ENCODE measurements at places on chromosomes 5 and 9.

GRCh38 chr9:134320126-134320867 lies 6.0 kb upstream of the RXRA start:
- no peak for DNase-seq

- DNase-seq = no peak
These were observed 192.0 kb upstream of the PPP1R26 start for GRCh38 chr9:135287627-135288026.

DNA sequence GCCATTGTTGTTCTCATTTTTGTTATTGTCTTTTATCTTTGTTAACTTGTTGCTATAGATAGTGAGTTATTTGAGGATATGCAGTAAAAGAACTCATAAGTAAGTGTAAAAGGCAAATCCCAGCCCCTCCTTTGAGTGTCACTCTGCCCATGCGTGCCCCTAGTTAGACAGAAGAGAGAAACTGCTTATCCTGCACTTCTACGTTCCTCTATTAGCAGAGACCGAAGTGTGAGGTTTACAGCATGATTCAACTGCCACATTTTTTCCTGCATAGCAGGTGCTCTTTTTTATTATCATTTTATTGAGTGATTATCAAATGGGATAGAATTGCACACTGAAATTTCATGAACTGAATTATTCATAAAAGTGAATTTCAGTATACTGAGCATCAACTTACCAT lies 12.0 kb upstream of the DNAH5 start:
- DNase-seq = no peak

DNA sequence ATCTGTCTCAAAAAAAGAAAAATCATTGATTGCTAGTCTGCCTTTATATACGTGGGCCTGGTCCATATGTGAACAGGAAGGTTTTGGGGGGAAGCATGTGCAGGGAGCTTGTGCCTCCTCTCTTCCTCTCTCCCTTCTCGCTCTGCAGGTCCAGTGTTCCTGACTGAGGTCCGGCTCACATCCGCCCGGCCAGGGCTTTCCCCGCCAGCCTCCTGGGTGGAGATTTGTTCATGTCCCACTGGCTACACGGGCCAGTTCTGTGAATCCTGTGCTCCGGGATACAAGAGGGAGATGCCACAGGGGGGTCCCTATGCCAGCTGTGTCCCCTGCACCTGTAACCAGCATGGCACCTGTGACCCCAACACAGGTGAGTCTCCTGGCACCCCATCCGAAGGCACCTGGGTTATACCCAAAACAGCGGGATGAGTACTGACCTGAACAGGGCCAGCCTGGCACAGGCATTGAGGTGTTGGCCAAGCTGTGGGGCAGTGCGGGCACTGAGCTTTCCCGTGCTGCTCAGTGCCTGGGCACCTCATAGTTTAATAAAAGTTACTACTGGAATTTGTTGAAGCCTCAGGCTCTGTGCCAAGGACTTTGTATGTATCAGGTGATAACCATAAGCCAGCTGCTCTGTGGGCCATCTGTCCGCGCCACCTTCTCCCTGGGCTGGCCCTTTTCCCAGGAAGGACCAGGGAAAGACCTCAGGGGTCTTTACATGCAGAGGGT lies 39.4 kb upstream of the AIF1L start:
- DNase-seq = no peak

GRCh38 chr5:39755986-39756385 lies 331.2 kb upstream of the DAB2 start:
- DNase-seq = no peak

GRCh38 chr9:83330207-83331196 lies 207.7 kb downstream of the FRMD3 start:
- no peak for DNase-seq

GRCh38 chr9:129237803-129238202 lies 59.7 kb upstream of the IER5L start:
- no peak for DNase-seq

DNA sequence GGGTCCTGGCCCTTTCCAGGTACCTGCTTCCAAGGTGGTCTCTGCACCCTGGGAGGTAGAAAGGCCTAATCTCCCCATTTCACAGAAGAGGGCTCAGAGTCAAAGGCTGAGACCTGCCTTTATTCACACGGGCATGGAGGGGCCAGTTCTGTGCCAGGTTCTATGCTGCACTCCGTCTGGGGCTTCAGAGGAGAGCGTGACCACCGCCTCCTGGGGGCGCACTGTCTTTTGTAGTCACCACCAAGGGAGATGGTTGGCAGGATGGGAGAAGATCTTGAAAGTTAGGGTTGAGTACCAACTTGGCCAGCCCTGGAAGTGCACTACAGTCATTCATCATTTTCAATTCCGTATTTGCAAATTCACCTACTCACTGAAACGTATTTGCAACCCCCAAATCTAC lies 23.7 kb upstream of the PRDM12 start:
- no peak for DNase-seq

GRCh38 chr5:180084638-180085561 lies 13.3 kb upstream of the RNF130 start:
- DNase-seq = no peak

GRCh38 chr5:121731377-121731776 lies 120.3 kb upstream of the FTMT start:
- DNase-seq = no peak

- DNase-seq = no peak
These were observed 158.7 kb downstream of the CCDC171 start for GRCh38 chr9:15711531-15711930.

GRCh38 chr9:127390563-127390962 lies 6.4 kb upstream of the SLC2A8 start:
- DNase-seq = no peak

- DNase-seq = no peak
These were observed 69.6 kb downstream of the PDE8B start for GRCh38 chr5:77280036-77280435.

GRCh38 chr9:101275769-101276250 lies 109.0 kb downstream of the BAAT start:
- DNase-seq = no peak

- DNase-seq = no peak
These were observed 23.0 kb downstream of the FGF18 start for GRCh38 chr5:171442287-171443042.

DNA sequence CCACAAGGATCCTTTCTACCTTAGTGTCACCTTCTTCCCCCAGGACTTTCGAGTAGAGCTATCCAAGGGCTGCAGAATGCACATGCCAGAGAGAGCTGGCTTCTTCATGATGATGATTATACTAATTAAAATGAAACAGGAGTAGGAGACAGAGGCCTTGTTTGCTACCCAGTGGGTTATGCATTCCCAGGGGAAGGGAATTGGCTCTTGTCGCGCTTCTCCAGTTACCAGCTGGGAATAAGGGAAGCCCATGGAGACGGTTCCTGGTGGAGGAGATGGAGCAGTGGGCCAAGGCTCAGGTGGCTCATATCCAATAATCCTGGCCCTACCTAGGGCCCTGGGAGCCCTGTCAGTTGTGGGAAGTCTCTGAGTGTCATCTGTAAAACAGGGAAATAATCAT lies 65.1 kb downstream of the WWC1 start:
- DNase-seq = no peak

- no peak for DNase-seq
These were observed 38.4 kb downstream of the EGR1 start for GRCh38 chr5:138503487-138504270.

- DNase-seq = no peak
These were observed 14.4 kb upstream of the PHF19 start for GRCh38 chr9:120891245-120891883.

- DNase-seq = no peak
These were observed 7.6 kb downstream of the CRAT start for GRCh38 chr9:129102791-129103594.

- no peak for DNase-seq
These were observed 155.7 kb upstream of the ZNF462 start for GRCh38 chr9:106707291-106707690.

DNA sequence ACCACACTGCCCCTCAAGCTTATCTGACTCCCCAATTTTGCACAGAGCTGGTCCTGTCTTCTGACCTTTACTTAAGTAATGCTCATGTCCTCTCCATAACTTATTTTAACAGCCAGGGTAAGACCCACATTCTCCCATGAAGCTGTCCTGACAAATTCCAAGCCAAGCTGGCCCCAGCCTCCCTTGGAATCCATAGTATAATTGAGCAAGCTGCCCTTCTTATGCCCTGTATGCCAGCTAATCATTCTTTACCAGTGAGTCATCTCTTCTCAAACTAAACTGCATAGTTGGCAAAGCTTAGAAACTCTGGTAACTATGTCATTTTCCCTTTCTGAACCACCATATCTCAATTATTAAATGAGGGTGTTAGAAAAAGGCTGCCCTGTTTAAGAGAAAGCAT lies 92.4 kb downstream of the NFIB start:
- no peak for DNase-seq

- no peak for DNase-seq
These were observed 103.5 kb downstream of the SNX18 start for GRCh38 chr5:54621048-54621447.

DNA sequence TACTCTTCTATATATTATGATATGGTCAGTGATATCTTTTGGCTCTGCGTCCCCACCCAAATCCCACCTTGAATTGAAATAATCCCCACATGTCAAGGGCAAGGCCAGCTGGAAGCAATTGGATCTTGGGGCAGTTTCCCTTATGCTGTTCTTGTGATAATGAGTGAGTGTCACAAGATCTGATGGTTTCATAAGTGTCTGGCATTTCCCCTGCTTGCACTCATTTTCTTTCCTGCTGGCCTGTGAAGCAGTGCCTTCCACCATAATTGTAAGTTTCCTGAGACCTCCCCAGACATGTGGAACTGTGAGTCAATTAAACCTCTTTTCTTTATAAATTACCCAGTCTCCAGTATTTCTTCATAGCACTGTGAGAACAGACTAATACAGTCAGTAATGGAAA lies 45.0 kb upstream of the TNC start:
- DNase-seq = no peak

DNA sequence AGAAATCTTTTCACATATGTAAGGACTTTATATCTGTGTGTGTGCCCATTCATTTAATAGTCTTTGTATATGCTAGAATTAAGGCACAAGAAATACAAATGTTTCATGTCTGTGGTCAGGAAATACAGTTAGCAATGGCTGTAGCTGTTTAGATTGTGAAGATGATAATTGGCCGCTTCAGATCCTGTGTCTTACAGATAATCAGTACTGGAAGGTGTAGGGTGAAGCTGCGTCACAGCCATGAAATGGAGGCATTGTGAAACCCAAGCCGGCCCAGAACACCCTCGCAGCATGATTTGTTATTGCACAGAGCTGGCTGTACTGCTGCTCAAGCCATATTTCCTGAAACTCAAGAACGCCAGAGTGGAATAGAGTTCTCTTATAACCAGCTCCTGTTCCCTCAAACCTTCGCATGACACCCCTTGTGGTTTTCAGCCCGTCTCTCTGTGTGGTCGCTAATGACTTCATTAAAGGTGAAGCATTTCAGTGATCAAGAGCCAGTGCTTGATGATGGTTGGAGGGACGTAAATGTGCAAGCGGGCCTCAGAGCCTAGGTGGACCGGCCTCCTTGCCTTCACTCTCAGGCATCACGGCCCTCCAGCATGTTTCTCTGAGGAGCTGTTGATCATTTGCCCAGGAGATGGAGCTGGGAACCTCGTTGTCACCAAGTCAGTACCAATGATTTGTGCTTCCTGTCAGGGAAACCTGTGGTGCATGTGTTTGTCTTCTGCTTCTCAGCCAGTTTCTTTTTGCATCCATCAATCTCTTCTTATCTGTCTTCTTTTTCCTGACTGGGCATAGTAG lies 80.1 kb downstream of the F2RL2 start:
- DNase-seq = no peak

- DNase-seq = no peak
These were observed 72.2 kb downstream of the ATG10 start for GRCh38 chr5:82044010-82044409.

DNA sequence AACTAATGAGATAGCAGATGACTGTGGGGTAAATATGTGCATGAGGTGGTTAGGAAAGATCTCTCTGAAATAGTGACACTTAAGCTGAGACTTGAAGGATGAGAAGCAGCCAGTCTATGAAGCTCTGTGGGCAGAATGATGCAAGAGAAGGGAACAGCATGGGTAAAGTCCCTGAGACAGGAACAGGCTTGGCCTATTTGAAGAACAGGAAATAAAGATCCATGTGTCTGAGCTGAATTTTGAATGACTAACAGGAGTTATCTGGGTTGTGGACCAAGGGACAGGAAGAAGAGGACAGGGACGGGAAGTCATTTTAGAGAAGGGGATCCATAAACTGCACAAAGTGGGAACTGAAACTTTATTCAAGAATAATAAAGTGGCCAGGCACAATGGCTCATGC lies 25.6 kb upstream of the HMGCS1 start:
- DNase-seq = no peak

DNA sequence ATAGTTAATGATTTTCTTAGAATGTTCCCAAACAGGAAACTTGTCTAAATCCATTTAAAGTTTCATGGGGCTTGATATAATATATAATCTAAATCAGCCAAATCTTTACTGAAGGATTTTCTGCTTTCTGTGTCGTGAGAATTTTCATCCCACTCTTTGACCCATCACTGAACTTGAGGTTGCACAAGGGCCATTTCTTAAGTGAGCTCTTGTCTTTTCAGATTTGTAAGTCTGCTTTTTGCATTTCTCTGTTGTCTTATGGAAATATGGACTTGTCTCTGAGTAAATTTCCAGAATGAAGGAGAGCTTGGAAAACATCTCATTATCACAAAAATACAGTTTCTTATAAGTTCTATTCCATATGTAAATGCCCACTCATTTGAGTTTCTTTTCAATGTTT lies 149.2 kb upstream of the ARRDC3 start:
- no peak for DNase-seq

DNA sequence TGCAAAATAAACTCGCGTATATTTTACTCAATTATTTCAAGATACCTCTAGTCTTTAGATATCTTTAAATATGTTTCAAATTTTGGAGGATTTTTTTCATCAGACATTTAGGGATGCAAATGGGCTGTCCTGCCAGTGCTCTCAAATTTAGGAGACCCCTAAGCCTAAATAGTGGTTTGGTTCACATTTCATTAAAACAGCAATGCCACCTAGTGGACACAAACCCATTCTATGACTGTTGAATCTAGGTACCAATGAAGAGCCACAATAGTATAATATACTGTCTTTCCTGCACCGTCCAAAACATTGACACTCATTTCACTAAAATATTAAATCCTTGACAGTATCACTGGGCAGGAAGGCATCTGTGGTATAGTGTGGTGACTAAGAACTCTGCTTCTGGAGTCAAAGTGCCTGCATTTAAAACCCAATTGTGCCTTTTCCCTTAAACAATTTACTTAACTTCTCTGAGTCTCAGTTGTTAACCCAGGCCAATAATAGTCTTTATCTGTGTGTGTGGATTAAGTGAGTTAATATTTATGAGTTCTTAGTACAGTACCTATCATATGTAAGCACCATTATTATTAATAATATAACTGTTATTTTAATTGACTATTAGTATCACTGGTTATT lies 148.0 kb downstream of the RORB start:
- no peak for DNase-seq

All from stimulated activated CD8-positive, alpha-beta memory T cell treated with anti-CD3 and anti-CD28 coated beads, Interleukin-15, amount 100 ng/mL, for 24 hours (primary cell).